ENCODE measurements at places on chromosomes 6 and 20.

GRCh38 chr6:119129148-119129967 lies 50.9 kb upstream of the FAM184A start:
- no peak for DNase-seq

DNA sequence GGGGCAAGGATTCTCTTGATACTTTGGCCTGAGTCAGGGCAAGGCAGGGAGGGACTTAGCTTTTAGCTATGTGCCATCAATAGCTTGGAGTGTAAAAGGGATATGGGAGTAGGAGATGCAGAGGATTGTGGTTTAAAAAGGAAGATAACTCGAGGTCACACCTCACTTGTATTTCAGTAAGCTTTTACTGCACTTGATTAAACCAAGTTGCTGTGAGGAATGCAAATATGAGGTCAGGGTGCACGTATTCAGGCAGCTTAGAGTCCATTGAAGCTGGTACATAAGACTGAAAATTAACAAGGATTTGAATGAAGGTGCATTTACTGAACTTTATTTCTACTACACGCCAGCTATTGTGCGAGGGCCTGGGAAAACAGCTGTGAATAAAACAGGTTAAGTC lies 32.1 kb downstream of the DSTN start:
- no peak for DNase-seq

DNA sequence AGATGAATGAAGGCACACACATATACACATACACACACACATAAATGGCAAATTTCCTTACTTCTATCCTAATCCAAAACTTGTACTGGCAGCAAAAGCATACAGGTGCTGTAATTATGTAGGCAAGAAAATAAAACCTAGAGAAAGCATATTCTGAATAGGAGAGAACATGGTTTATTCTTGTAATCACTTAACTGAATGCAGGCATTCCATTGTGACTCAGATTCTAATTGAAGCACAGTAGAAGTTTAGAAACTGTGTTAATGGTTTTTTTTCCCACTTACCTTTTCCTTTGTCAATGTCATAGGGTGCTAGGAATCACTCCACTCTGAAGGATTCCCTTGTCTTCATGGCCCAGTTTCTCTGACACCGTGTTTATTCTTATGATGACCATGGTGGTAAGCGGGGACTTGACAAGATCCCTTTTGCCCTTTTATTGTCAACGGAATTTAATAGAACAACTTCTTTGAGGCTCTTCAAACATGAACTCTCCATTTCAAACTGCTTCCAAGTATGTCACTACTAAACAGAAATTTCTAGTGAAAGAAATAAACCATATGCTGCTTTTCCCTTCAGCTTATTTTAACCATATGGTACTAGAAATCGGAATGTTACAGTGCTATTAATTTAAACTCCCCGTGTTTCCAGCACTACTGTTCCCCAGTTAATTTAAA lies 164.2 kb downstream of the OGFRL1 start:
- DNase-seq, result no peak

GRCh38 chr6:89204096-89204495 lies 13.1 kb downstream of the GABRR1 start:
- DNase-seq, result no peak

- DNase-seq, result no peak
Observed at GRCh38 chr6:12291839-12292604, 1.9 kb downstream of the EDN1 start.

GRCh38 chr6:46104209-46104608 lies 25.6 kb upstream of the ENPP4 start:
- no peak for DNase-seq

DNA sequence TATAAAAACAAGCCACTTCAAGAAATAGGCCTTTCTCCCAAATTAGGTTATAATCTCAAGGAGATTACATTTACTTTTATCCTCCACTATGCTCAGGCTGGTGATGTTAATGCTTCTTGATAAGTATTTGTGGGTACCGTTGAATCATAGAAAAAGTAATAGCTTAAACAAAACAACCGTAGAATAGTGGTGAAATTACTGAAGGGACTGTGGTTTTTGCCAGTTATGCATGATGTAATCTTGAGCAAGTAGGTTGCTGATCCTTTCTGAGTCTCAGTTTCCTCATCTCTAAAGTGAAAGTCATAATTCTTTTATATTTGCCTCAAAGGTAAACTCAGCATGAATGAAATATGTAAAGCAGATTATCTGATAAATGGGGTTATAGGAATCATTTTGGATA lies 187.3 kb upstream of the JAG1 start:
- DNase-seq, result no peak

GRCh38 chr6:39102071-39102820 lies 12.7 kb downstream of the SAYSD1 start:
- DNase-seq, result no peak

DNA sequence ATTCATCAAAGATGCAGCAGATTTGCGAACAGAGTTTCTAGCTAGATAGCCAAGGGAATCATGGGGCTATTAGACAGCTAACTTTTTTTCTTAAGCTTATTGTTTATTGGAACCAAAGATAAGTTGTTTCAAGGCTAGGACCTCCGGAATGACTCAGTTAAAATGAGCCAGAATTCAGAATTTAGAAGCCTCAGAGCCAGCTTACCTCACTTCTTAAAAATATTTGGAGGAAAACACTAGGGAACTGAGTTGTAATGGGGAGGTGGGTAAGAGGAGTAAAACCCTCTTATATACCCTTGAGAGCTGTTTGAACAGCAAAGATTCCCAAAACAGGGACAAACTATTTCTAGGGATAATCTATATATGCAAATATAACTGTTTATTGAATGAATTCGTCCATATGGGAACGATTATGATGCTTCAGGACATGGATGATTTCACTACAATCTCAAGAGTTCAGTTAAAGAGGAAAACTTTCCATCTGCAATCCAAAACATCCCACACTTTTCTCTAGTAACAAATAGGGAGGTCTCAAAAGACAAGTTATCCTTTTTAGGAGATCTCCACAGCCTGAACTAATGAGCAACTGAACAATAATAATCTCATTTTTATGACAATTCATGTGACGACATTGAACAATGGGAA lies 12.6 kb upstream of the CARMIL1 start:
- DNase-seq, result no peak

GRCh38 chr6:29964887-29965562 lies 22.7 kb downstream of the HLA-A start:
- DNase-seq, result peak; percentile 90
